AG08396 (cell line): ENCODE measurements at places on chromosomes 11 and 22.
A peak's percentile ranks its signal among the peaks of the same experiment; 100 is the strongest.

DNA sequence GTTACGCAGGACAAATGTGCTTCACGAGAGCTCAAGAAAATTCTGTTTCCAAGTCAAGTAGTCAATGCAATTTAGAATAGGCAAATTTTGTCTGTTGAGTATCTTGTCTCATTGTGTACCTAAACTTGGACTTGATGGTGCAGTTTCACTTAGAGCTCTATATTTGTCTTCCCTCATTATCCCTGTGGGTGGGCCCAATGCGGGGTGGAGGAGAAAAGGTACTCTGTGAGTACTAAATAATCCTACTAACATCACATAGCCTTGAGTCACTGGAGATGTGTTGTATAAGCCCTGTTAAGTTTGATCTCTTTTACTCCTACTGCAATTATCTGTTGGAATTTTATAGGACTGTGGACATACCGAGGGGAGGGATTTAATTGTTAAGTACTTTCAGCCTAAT is 331.2 kb downstream of the METTL15 start:
- DNase-seq: no peak

DNA sequence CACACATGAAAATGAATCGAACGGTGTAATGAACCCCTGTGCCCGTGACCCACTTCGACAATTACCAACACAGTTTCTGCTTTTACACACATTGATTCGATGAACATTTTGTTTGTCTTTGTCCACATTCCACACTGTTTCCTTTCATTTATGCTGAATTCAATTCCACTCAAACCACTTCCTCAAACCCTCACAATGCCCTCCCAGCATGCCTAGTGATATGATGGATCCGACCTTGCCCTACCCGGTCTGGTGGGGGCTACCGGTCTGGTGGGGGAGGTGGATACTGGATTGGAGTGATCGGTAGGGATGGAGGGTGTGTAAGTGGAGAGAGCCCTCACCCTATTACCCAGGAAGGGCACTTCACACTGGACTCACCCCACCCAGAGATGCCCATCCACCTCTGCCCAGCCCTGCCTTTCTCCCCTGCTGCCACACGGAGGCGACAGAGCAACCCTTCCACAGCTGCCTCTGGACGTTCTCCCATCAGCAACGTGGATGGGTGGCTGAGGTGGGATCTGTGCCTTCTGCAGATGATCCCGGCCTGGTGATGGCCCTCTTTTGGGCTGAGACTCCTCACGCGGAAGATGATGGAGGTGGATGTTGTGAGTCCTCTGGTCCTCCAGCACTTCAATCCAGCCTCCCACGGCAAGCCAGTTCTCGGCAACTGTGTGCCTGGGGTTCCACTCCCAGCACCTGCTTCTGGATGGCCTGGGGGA is 33.0 kb upstream of the P2RY2 start:
- DNase-seq: peak; percentile 65

- DNase-seq: no peak
These were observed 18.8 kb downstream of the TRIM34 start for GRCh38 chr11:5643585-5643984.

GRCh38 chr11:47955061-47955755 is 25.2 kb upstream of the PTPRJ start:
- DNase-seq: no peak

DNA sequence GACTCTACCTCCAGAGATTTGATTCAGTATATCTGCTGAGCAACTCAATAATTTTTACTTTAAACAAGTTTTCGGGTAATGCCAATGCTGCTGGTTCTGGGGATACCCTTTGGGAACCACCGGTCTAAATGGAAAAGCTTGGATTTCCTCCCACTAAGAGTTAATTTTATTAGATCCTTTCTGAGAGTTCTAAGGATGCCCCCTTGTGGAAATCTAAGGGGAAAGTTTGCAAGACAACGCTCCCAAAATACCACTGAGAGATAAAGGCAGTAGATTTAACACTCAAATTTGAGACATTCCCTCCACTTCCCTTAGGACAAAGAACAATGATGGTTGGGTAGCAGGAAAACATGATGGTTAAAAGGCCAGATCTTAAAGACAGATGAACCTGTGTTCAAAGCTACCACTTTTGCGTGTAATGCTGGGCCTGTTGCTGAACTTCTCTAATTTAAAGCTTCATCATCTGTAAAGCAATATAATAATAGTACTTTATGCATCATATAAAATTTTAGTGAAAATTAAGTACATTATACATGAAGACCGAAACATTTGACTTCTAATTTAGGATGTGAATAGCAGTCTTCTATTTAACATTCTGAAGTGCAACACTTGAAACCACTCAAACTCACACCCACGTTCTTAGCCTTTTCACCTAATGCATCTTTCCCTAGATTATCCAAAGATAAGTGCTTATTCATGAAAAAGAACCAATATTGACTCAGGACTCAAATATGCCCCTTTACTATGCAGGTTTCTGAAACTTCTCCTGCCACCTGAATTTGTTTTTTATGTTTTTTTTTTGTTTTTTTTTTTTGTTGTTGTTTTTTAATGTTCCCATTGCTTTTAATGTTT is 110.1 kb upstream of the LUZP2 start:
- peak; percentile 29 for DNase-seq

GRCh38 chr11:1120532-1121330 is 37.0 kb upstream of the MUC5AC start:
- DNase-seq: no peak

- DNase-seq: no peak
These were observed 1.3 kb upstream of the CD82 start for GRCh38 chr11:44564166-44564565.

DNA sequence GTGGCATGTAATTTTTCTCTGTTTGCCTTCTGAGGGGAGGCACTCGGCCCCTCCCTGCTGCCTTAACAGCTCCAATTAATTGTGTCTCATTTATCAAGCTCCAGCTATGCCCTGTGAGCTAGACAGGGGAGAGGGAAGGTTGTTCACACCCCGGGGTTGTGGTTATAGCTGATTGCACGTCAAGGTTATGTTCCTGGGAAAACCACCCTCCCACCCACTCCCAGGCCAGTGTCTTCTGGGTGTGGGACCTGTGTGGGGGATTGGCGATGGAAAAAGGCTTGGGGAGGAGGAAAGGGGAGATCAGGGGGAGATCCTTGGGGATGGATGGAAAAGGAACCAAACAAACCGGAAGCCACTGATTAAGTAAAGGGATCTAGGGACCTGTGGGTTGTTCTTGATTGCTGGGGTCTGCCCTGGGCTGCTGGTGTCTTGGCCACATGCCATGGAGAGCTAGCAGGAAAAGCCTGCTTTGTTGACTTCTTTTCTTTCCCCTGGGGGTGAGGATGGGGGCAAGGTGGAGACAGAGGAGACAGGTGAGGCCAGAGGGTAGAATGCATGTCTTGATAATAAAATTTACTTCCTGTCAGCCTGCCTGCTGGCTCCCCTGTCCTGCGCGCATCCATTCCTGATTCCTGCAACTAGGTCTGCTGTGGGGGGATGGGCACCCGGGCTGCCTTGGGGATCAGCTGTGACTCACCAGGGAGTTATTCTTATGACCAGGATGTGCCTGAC is 13.5 kb upstream of the SORL1-AS1 start:
- DNase-seq: peak; percentile 94

DNA sequence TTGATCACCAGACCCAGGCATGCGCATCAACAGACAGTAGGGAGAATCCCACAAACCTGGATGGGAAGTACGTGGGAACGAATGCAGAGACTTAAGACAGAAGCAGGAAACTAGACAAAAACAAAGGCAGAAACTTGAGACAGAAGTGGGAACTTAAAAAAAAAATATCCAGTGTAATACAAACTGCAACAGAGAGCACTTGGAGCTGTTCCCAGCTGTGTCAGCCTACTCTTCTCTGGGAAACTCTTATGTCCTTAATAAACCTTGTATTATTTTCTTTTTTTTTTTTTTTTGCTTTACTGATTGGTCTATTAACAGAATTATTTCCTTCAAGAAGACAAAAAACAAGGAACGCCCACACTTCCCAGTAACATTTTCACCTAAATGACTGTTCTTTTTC is 1818.1 kb upstream of the RAG2 start:
- no peak for DNase-seq
